ENCODE measurements at places on chromosomes 11 and 22.

DNA sequence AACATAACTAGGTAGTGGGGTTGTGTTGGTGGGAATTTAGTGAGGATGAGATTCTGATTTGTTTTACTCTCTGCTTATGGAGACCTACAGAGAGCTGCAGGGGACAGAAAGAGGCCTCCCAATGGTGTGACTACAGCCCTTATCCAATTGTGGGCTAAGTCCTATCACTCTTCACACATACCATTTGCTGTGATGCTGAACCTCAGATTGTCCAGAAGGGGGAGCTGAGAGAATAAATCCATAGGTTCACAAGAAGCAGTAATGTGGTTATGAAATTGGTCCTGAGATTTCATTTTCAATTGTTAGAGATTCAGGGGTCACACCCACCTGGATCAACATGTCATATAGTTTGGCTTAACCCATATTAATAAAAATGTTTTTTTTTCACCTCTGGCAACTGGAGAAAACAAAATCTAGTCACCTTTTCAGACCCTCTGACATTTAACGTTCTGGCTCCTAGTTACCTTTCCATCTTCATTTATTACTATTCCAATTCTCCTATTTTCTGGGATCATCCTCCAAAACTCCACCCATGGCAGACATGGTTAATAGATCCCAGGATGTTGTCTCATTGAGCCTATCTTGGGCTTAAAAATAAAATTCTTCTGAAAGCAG is 53.3 kb upstream of the PTPN5 start:
- DNase-seq, result peak; percentile 44

DNA sequence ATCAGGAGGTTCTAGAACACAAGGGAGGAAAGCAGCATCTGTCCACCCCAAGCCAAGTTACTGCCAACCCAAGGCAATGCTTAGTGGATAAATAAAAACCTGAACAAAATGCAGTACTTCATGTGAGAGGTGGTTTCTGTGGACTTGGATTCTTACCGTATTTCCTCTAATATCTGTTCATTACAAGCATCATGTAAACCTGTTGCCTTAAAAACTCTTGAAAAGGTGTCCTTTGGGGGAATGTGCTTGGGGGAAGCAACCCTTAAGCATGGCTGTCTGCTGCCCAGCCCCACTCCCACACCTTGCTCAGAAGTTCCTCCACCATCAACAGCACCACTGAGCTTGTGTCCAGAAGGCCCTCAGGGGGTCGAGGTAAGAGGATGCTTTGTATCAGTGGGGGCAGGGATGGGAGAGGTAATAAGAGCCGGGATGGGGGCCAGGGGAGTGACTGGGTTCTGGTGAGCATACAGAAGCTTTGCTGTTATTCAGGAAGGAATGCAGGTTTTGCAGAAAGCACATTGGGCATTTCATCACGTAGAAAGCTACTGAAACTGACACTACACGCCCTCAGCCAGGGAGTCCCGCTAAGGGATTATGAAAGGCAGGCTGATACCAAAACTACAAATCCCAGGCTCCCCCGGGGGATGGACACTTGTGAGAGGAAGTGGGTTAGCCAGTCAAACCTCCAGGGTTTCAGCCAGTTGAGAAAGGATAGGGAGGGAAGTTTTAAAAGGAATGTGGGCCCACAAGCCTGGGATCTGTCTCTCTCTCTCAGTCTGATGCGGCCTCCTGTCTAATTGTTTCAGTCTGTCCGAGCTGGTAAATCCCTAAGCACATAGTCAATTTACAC is 52.0 kb downstream of the KCNJ1 start:
- peak; percentile 24 for DNase-seq

DNA sequence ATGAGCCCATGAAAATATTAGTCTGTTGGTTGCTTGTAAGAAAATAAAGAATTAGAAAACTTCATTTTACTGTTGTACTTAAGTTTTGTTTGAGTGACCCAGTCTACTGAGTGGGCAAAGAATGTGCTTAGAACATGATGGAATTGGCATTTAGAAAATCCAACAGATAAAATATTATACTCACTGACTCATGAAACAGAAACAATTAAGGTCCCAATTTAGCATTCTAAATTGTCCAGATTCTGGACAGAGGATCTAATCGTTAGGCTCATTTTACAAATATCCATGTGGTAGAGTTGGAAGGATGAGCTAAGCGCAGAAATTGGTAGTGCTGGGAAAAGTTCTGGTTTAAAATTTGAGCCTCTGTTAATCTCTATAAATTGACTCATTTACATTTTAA is 45.4 kb downstream of the METTL15 start:
- no peak for DNase-seq

DNA sequence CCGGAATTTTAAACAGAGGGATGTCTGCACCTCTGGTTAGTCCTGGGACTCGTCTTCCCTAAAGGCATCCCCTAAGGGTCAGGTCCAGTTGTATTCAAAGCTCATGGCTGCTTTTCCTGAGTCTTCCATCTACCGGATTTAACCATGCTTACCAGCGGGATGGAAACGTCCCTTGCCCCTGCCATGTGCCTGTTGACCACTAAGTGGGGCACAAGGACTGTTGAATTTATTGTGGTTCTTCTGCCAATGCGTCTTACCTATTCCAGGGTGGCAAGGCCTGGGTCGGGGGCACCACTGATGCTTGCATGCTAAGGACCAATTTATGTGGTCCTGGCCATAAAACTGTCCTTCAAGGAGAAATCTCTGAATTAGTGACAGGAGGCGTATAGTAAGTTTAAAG is 25.6 kb downstream of the ANKRD42 start:
- DNase-seq, result no peak

- DNase-seq, result no peak
Observed at GRCh38 chr22:27882507-27883290, 36.4 kb downstream of the PITPNB start.

- no peak for DNase-seq
Observed at GRCh38 chr22:42236268-42236667, 34.2 kb downstream of the TCF20 start.

- peak; percentile 58 for DNase-seq
Observed at GRCh38 chr22:49632199-49633009, 195.3 kb downstream of the BRD1 start.

GRCh38 chr22:29734406-29734805 is 14.6 kb downstream of the CABP7 start:
- no peak for DNase-seq

DNA sequence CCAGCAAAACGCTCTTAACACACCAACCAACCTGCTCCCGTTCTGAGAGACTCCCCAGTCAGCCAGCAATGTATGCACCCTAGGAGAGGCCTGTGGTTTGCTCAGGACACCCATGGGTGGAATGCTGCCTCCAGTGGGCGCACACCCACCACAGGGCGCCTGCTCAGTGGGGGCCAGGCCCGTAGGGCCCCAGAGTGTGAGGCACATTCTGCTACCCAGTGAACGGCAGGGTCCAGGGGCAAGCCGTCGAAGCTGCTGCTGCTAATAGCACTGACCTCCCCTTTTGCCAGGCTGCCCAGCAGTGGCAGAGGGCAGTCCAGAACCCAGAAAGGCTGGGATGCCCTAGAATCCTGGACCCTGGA is 12.8 kb downstream of the B3GAT1 start:
- DNase-seq, result no peak
